Immature natural killer cell (primary cell): ENCODE measurements at places on chromosomes 13 and 19. TPM values are rescaled to one million over a fixed set of nuclear protein-coding genes. Genes with fewer than 3 reads are reported as not detected.
A peak's percentile ranks its signal among the peaks of the same experiment; 100 is the strongest.

MFSD12 gene
- polyA plus RNA-seq, result 26.9 TPM

CD320 gene
- polyA plus RNA-seq, result 105 TPM

TGFBR3L gene
- polyA plus RNA-seq, result not detected

PNMA8A gene
- polyA plus RNA-seq, result not detected

DNAJC15 gene
- 22.4 TPM for polyA plus RNA-seq

EBPL gene
- polyA plus RNA-seq, result 47.3 TPM

SWSAP1 gene
- 8.7 TPM for polyA plus RNA-seq

DMKN gene
- 24.5 TPM for polyA plus RNA-seq

GRCh38 chr19:38805180-38805579, 7.6 kb downstream of the LGALS4 start:
- DNase-seq, result no peak
- peaks cover 4% of the 10 kb centered on the region for H3K36me3 ChIP-seq
- H3K4me3 ChIP-seq, result no peak overlapping the region
- H3K4me1 ChIP-seq, result peaks cover 2% of the 10 kb centered on the region

GRCh38 chr13:100549316-100549715, 39.3 kb downstream of the GGACT start:
- DNase-seq, result no peak
- no peak overlapping the region for H3K27ac ChIP-seq
- H3K4me1 ChIP-seq, result no peaks in the 10 kb centered on the region

- H3K4me3 ChIP-seq, result peak overlapping the region; percentile 92
- H3K27ac ChIP-seq, result peak overlapping the region; percentile 99
- H3K36me3 ChIP-seq, result no peaks in the 10 kb centered on the region
- no peak for DNase-seq
- peaks cover 64% of the 10 kb centered on the region for H3K27me3 ChIP-seq
These were observed 971 bp downstream of the FOSB start for GRCh38 chr19:45468803-45469131.

DNA sequence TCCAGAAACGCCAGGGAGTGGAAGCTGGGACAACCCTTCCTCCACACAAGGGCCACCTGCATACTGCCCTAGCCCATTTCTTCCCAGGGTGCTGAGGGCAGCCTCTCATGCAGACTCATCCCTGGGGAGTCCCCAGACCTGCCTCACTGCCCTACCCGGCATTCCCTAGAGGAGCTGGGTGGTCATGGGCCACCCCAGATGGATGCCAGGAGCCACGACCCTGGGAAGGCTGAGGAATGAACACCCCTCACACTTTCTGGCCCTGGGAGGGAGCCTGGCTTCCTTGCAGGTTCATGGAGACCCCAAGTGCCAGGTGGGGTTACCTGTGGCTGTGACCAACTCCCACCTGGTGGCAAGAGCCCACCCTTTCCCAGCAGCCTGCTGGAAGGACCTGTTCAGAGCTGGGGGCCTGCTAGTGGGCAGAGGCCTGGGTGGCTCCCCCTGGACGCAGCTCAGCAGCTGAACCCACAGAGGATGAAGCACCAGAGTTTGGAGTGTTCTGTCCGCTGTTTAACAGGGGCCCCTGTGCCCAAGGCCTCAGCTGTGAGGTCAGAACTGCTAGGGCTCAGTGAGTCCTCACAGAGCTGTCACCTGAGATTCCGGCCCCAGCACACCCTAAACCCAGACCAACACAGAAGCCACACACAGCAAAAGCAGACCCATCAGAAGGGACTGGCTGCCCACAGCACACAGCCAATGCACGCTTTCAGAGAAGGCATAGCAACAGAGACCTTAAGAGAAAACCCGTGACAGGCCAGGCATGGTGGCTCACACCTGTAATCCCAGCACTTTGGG, 6.6 kb downstream of the ACP4 start:
- H3K27ac ChIP-seq, result no peak overlapping the region
- H3K4me1 ChIP-seq, result peaks cover 6% of the 10 kb centered on the region
- H3K36me3 ChIP-seq, result peaks cover 5% of the 10 kb centered on the region
- H3K27me3 ChIP-seq, result peaks cover 3% of the 10 kb centered on the region
- no peak overlapping the region for H3K4me3 ChIP-seq

- H3K4me1 ChIP-seq, result peaks cover 77% of the 10 kb centered on the region
- peak overlapping the region; percentile 97 for H3K27ac ChIP-seq
These were observed 6.4 kb downstream of the EGLN2 start for GRCh38 chr19:40805258-40805868.

- no peak for DNase-seq
- peaks cover 13% of the 10 kb centered on the region for H3K27me3 ChIP-seq
- H3K4me3 ChIP-seq, result peak overlapping the region; percentile 12
- peak overlapping the region; percentile 2 for H3K27ac ChIP-seq
These were observed 4.7 kb downstream of the CNOT3 start for GRCh38 chr19:54142166-54142780.

- H3K4me1 ChIP-seq, result peaks cover 12% of the 10 kb centered on the region
- DNase-seq, result no peak
- no peak overlapping the region for H3K4me3 ChIP-seq
- no peak overlapping the region for H3K27ac ChIP-seq
- peaks cover 14% of the 10 kb centered on the region for H3K36me3 ChIP-seq
These were observed 4.3 kb upstream of the ZNF610 start for GRCh38 chr19:52331757-52332156.

DNA sequence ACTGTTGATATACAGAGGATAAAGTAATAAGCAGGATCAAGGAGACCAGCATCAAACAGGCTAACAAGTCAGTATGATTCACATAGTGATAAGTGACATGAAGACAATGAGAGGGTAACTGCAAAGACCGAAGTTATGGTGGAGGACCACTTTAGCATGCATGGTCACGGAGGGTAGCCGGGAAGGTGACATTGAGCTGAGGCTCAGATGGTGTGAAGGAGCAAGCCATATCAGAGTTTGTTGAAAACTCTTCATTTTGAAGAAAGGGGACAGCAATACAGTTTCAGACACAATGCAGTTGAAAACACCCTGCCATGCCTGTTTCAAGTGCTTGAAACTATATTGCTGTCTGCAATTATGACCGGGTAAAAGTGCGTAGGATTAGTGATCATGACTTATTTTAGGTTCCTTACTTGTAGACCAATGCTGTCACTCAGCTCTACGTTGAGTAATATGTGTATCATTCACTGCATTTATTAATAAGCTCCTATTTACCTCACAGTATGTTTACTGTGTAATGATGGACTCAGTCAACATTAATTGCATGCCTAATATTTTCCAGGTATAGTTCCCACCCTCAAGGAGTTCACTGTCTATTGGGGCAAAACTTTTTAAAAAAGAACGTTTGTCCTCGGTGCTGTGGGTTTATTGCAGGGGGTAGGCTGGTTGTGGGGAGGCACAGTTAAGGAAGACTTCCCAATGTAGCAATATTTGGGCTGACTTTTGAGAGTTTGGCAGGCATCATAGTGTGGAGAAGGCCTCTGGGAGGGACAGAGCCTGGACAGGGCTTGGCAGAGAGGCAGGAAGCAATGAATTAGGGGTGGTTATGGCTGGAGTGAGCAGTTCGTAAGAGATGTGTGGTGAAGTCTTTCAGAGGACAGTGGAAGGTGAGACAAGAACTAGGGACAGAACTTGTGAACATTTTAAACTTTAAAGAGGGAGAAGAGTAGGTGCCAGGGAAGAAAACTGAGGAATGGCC, 3.2 kb downstream of the UBAC2 start:
- H3K4me3 ChIP-seq, result peak overlapping the region; percentile 65
- peaks cover 86% of the 10 kb centered on the region for H3K4me1 ChIP-seq
- no peak for DNase-seq
- peak overlapping the region; percentile 83 for H3K27ac ChIP-seq
- peaks cover 5% of the 10 kb centered on the region for H3K36me3 ChIP-seq

GRCh38 chr19:57280962-57281400, 696 bp downstream of the ZNF460 start:
- H3K4me1 ChIP-seq, result peaks cover 29% of the 10 kb centered on the region
- H3K4me3 ChIP-seq, result no peak overlapping the region
- no peak overlapping the region for H3K27ac ChIP-seq
- H3K27me3 ChIP-seq, result no peaks in the 10 kb centered on the region
- peak; percentile 28 for DNase-seq

DNA sequence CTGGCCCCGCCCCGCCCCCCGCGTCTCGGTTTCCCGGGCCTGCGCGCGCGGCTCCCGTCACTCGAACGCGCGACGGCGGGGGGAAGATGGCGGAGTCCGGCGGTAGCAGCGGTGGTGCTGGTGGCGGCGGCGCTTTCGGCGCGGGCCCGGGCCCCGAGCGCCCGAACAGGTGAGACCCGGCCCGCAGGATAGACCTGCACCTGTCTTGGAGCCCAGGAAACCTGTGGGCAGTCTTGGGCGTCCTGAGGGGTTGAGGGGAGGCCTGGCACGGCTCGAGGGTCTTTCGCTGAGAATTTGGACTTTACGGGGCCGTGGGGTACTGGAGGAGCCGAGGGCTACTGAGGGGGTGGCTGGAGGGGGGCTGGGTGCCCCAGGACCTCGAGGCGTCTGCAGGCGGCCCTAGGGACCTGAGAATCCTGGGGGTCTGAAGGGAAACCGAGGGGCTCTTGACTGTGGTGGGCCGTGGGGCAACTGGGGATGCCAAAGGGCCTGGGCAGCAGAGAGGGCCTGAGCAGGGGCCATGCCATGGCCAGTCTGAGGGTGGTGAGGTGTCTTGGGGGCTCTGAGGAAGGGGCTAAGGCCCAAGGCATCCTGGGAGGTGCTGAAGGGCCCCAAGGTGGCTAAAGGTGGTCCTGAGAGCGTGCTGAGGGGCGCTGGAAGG, at the start of gene KLHL26:
KLHL26 (plus strand) TSS at position 60 of the 661 bp plus-strand sequence; CDS start at position 87, 27 bp downstream.
- H3K4me1 ChIP-seq, result peaks cover 38% of the 10 kb centered on the region
- DNase-seq, result no peak
- H3K36me3 ChIP-seq, result no peaks in the 10 kb centered on the region
- H3K4me3 ChIP-seq, result peak within 1 kb of the TSS; percentile 93
- H3K27me3 ChIP-seq, result peaks cover 2% of the 10 kb centered on the region
- H3K27ac ChIP-seq, result peak within 1 kb of the TSS; percentile 81

- DNase-seq, result no peak
- H3K27me3 ChIP-seq, result peaks cover 2% of the 10 kb centered on the region
- no peaks in the 10 kb centered on the region for H3K36me3 ChIP-seq
- no peak overlapping the region for H3K4me3 ChIP-seq
These were observed 41.7 kb upstream of the ATP11A start for GRCh38 chr13:112648101-112648500.

DNA sequence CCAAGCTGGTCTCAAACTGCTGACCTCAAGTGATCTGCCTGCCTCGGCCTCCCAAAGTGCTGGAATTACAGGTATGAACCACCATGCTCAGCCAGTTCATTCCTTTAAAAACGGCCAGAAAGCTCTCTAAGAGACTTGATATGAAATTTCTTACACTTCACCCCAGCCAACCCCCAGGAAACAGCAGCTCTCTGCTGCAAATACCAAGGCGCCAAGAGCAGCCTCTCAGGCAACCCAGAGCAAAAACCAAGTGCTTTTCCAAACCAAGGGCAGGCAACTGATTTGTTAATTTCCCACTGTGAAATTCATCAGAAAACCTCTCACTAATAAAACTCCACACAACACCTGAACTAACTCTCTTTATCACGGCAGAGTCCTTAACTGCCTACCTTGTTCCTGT, 44.9 kb downstream of the LATS2 start:
- H3K27ac ChIP-seq, result peak overlapping the region; percentile 71
- peak overlapping the region; percentile 36 for H3K4me3 ChIP-seq
- peaks cover 52% of the 10 kb centered on the region for H3K4me1 ChIP-seq
- H3K27me3 ChIP-seq, result peaks cover 4% of the 10 kb centered on the region

DNA sequence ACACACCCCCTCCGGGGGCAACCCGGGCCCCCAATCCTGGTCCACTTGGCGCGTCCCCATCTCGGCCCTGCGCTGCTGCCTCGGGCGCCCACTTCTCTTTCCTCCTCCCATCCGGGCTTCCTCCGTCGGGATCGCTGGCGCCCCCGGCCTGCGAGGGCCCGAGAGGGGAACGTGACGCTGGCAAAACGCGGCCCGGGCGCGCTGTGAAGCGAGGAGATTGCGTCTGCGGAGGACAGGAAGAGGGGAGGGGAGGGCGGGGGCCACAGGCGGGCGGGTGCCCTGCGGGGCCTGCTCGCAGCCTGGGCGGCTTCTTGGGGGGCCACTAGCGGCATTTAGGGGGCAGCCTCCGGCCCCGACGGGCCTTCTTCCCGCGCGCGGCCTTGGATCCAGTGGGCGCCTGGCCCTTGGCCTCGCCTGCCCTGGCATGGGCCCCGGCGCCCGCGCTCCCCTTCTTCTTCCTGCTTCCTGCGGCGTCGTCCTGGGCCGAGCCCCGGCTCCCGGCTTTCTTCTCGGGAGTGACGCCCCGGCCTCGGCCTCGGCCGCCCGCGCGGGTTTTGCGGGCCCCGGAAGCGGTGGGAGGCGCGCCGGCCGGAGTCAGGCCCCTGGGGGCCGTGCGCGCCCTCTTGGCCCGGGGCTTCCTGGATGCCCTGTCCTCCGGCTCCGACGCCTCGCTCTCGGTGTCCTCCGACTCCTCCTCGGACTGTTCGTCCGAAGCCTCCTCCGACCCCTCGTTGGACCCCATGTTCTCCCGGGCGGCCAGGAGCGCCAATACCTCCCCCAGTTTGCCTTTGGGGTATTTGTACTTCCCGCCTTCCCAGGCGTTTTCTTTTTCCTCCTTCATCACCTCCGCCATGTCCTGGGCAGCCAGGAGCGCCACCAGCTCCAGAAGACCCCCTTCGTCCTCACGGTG, 2.2 kb downstream of the PNMA8B start:
- no peaks in the 10 kb centered on the region for H3K4me1 ChIP-seq
- no peaks in the 10 kb centered on the region for H3K36me3 ChIP-seq
- DNase-seq, result no peak
- H3K27me3 ChIP-seq, result peaks cover 22% of the 10 kb centered on the region

DNA sequence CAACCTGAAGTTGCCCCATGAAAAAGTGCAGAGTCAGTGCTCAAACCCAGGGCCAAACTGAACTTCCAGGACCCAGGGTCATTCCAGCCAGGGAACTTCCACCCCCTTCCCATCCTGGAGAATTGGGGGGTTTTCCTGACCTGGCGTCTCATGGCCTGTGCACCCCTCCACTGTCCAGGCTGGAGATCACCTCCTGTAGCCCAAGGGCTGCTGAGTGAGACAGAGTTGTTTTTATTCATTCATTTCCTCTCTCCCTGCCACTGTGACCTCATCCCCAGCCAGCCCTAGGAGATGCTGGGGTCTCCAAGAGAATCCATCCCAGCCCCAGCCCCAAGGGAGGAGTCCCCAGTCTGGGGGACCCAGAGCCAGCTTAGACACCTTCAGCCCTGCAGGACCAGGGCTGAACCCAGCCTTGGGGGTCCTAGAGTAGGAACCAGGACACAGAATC, 4.2 kb downstream of the FCHO1 start:
- no peak overlapping the region for H3K4me3 ChIP-seq
- peaks cover 1% of the 10 kb centered on the region for H3K27me3 ChIP-seq
- H3K27ac ChIP-seq, result peak overlapping the region; percentile 76
